ENCODE measurements at places on chromosomes 5 and 9.

DNA sequence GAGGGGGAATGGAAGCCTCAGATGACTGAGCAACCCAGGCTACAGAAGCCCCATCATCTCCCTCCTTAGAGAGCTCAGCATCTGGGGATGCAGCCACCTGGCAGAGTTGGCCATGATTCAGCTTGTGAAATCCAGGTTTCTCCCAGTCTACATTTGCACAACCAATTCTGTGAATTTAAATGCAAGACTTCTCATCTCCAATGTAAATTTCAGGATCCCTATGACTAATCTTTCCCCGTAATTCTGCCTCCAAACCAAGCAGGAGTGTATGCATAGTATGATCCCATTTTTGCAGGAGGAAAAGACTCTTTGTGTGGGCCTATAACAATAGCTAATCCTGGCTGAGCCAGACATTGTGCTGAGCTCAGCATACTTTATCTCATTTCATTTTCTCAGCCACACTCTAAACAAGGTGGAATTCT, 59.6 kb upstream of the IL17B start:
- DNase-seq, result no peak

DNA sequence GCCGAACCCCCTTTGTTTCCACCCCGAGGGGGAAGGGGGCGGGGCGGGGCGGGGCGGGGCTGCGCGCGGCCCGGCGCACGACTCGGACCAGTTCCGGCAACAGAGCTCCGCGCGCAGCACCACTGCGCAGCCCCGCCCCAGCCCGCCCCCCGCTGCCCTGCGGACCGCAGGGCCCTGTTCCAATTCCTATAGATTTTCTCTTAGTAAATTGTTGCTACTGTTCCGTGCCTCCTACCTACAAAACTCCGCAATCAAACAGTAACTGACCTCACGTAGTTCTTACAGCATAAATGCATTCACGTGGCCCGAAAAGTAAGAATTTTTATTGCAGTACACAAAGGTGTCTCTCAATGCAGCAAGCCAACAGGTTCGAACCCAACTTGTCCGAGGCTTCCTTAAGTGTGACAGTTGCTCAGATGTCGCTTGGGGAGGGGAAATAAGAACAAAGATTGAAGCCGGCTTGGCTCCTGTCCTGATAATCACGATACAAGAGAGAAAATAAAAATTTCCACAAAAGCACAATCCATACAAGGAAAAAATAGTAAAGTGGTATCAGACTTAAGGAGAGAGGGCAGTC, 1.2 kb upstream of the RNF38 start:
- peak; percentile 30 for DNase-seq

DNA sequence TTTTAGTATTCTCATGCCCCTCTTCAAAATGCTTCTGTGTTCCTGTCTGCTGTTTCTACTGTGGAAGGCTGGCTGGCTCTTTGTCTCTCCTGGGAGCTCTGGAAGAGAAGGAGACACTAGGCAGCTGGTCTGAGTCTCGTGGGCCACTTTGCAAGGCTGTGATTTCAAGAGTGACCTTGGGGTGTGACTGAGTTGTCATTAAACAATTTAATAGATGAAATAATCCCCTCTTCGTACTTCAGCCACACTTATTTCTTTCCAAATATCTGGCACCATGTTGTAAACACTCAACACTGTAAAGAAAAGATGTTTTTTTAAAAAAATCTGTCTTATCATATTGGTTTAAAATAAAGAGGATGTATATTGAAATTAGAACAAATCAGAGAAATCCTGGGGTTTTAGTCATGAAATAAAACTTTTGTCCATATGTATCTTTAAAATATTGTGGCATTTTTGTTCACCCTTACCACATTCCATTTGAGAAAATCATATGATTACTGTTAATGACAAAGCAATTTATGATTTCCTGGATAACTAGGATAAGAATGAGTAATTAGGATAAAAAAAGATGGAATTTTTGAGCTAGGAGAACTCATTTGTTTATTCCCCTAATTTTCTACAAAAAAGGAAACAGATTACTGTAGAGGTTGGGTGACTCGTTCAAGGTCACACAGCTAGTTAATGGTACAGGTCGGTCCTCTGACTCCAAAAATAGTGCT, 200.8 kb downstream of the MAT2B start:
- DNase-seq, result no peak

- DNase-seq, result no peak
Observed at GRCh38 chr5:121218086-121218485, 633.6 kb upstream of the FTMT start.

DNA sequence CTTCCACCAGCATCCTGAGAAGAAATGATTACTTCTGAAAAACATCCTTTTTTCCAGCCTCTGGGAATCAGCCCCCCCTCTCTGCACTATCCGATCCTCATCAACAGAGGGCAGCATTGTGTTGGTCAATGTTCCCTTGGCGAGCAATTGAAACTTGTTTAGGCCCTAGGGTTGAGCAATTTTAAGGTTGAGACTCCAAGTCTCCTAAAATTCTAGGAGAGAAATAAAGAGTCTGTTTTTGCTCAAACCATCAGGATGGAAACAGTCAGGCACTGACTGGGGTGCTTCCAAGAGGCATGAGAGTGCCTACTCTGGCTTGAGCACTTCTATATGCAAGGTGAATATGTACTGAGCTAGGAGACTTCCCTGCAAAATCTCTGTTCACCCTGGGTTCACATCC, 12.4 kb upstream of the CYFIP2 start:
- no peak for DNase-seq

DNA sequence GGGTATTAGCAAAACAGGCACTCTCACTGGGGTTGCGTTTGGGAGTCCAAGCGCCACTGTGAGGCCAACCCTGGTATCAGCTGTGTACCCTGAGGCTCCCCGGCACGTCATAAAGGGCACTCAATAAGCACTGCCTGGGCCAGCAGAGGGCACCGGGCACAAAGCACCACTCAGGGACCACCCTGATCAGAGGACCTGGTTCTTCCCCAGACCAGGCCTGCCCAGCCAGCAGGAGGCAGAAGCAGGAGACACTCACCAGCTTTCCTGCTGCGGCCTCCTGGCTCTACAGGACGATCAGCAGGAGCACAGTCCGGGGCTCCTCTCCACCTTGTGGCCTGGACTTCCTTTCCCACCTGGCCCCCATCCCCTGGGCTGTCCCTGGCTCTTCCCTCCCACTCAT, 12.6 kb downstream of the MGAT1 start:
- DNase-seq, result no peak

DNA sequence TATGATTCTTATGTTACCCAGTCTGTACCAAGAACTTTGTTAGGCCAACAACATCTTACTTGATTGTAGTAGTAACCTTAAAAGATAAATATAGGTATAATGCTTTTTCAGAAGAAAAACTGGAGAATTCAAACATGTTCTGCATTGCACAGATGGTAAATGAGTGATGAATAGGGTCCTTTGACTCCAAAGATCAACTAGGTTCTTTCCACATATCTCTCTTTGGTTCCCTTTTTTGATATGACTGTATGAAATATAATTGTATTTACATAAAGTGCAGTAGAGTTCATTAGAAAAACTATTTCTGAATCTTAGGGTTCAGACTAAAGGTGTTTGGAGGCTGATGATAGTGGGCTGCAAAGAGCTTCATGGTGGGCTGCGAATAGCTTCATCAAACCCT, 150.5 kb upstream of the CDKN2B start:
- DNase-seq, result no peak

- DNase-seq, result peak; percentile 41
Observed at GRCh38 chr5:43396762-43397304, 15.4 kb downstream of the CCL28 start.

GRCh38 chr5:93748875-93749397, 7.5 kb upstream of the POU5F2 start:
- DNase-seq, result no peak

GRCh38 chr9:80699511-80699998, 989.8 kb downstream of the TLE1 start:
- no peak for DNase-seq

- no peak for DNase-seq
Observed at GRCh38 chr9:130837643-130838042, 2.6 kb downstream of the ABL1 start.

All from activated CD8-positive, alpha-beta memory T cell treated with anti-CD3 and anti-CD28 coated beads for 1 hour (primary cell).